ENCODE measurements at places on chromosomes 16 and 17. TPM values are rescaled to one million over a fixed set of nuclear protein-coding genes. Genes with fewer than 3 reads are reported as not detected.

DNA sequence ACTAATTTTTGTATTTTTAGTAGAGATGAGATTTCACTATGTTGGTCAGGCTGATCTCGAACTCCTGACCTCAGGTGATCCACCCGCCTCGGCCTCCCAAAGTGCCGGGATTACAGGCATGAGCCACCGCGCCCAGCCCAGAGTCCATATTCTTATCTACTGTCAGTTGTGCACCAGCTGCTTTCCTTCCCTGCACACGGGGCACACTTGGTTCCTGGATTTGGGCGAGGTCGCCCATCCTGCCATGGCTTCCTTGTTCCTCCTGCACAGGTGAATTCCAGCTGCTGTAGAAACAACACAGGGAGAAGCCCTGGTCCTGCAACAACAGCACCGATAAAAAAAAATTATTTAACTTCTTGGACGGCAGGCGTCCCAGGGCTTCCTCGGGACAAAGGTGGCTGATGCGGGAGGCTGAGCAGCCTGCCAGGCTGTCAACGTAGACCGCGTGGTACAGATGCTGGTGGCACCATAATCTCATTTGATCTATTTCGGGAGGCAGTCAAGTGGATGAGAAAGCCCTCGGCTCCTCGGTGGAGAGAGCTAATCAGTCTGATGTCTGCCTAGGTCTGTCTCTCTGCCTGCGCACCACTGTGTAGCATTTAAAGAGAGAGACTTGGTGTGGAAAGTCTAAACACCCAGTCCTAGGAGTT, 19.1 kb downstream of the RGS9 start:
- H3K27ac ChIP-seq, result peak overlapping the region; percentile 65
- no peaks in the 10 kb centered on the region for H3K27me3 ChIP-seq
- DNase-seq, result no peak

DNA sequence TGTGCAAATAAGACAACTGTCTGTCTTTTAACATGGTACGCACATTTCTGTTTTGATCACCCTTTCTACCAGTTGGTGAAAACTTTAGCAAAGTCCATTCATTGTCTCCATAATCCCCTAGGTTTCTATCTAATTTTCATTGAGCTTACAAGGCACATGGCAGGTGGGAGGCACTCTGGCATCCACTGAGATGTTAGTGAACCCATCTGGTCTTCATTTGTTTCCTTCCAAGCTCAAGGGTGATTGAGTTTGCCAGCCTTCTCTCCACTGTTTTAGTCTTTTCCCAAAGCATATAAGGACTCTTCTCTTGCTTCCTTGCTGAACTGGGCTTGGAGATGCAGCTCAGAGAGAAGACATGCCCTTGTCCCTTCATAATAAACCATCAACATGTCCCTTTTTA, 179.1 kb downstream of the CDH13 start:
- H3K27ac ChIP-seq, result no peak overlapping the region
- no peak overlapping the region for H3K4me3 ChIP-seq
- no peak for DNase-seq
- no peaks in the 10 kb centered on the region for H3K36me3 ChIP-seq

DNA sequence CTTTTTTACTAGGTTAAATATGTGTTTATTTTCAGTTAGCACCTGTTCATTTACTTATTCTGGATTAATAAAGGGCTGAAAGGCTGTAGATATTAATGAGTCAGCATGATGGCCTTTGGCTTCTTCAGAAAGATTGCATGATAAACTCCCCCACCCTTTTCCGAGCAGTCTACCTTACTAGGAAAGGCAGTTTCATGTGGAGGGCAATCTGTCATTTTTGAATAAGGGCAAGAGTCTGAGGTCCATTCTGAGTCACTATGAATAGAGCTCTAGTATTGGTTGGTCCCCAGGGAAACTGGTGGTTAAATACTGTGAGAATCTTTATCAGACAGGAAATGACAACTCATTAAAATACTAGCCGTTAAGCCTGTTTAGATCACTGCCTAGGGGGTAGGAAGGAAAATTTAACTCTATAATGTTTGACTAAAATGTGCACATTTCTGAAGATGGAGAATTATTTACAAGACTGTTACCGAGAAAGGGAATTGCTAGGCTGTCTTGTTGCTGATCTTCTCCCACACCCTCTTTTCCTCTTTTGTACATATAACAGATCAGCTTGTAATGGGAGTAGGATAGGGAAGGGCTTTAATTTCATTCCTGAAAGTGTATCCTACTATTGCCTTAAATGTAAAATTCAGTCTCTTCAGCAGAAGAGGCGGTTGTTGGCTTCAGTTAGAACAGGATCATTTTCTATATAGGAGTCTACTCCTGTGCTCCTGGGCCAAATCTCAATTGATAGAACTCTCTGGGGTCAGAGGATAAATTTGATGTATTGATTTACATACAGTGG, 63.3 kb downstream of the TUBD1 start:
- no peaks in the 10 kb centered on the region for H3K36me3 ChIP-seq
- no peaks in the 10 kb centered on the region for H3K27me3 ChIP-seq
- H3K4me3 ChIP-seq, result peak overlapping the region; percentile 37
- DNase-seq, result no peak

- no peaks in the 10 kb centered on the region for H3K36me3 ChIP-seq
- peak; percentile 81 for DNase-seq
- no peaks in the 10 kb centered on the region for H3K27me3 ChIP-seq
- H3K4me3 ChIP-seq, result no peak overlapping the region
- peaks cover 49% of the 10 kb centered on the region for H3K4me1 ChIP-seq
Observed at GRCh38 chr17:78315355-78316114, 44.3 kb downstream of the SOCS3 start.

DNA sequence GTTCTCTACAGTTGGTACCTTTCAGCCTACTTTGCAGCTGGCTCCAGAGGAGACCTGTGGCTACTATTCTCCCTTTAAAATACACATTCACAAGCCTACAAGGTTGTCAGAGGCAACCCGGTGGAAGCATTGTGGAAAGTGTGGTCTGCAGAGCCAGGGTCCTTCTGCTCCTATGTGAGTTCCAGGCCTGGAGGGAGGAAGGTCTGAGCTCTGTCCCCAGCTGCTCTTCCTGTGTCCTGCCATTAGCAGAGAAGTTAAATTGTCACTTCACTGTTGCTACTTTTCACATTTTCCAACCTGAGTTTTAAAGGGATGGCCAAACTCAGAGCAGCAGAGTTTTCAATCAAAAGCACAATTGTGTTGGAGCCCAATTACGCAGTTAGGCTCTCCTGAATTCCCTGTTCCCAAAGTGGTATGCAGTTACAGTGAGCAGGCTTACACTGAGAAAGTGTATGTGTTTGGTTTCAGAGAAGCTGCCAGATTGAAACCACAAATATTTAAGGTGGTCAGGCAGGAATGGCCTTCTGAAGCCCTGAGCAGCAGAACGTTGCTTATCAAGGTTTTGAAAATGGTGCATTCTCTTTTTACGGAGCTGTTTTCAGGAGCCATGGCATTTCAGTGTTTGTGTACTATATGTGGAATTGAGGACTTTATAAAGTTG, 25.0 kb downstream of the MAP3K3 start:
- DNase-seq, result no peak
- H3K27ac ChIP-seq, result no peak overlapping the region
- no peak overlapping the region for H3K4me3 ChIP-seq
- H3K27me3 ChIP-seq, result no peaks in the 10 kb centered on the region

DNA sequence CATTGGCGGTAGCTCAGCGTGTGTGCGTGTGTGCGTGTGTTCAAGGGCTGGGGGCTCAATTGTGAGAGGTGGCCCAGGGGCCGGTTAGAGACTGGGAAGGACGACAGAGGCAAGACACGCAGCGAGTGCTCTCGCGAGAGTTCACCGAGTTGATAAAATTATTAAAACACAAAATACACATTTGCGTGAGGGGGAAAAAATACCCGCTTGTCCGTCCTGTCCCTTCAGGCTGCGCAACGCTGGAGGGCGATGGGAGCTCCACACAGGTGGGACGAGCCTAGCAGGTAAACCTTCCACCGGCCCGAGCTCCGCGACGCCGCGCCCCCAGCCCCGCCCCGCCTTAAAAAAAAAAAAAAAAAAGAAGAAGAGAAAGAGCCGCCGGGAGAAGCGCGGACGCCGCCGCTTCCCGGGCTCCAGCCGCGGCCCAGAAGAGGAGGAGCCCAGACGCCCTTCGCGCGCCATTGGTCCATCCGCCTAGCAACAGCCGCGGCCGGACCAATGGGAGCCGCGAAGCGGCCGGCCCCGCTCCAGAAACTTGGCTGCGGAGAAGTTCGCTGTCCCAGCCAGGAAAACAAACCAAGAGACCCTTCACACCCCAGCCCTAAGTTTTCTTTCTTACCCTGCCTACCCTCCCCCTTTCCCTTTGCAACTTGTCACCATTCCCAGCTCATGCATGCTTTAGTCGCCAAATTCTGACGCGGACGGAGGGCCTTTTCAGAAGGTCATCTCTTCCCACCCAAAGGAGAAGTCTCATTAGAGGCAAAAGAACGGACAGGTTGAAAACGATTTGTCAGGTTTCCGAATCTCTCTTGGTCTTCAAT, 169.9 kb upstream of the MAF start:
- H3K4me1 ChIP-seq, result no peaks in the 10 kb centered on the region
- no peaks in the 10 kb centered on the region for H3K27me3 ChIP-seq
- peak overlapping the region; percentile 59 for H3K4me3 ChIP-seq
- peak overlapping the region; percentile 55 for H3K27ac ChIP-seq
- DNase-seq, result peak; percentile 94
- no peaks in the 10 kb centered on the region for H3K36me3 ChIP-seq

DNA sequence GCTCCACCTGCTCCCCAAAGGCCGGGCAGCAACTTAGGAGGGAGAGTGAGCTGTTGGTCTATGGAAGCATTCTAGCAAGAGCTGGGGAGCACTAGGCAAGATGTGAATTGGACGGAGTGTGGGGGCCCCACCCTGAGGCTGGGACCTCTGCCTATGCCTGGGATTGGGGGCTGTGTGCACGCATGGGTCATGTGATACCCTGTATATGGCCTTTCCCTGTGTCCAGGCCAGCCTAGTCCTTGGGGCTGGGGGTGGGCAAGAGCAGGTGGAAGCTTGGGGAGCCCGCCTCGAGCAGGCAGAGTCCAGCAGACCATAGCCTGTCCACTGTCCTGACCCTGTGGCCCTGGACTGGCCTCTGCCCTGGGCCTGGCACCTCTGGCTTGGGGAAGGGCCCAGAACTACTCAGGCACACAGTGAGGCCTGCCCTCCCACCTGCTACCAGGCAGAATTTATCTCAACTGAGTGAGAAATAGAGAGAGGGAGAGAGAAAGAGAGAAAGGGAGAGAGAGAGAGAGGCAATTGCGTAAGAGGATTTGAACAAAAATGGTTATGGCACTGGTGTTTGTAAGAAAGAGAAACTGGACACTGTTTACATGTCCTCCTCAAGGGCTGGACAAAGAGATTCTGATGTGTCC, 19.1 kb downstream of the PDP2 start:
- no peak for DNase-seq
- no peak overlapping the region for H3K4me3 ChIP-seq
- peaks cover 13% of the 10 kb centered on the region for H3K4me1 ChIP-seq
- peak overlapping the region; percentile 85 for H3K27ac ChIP-seq

DNA sequence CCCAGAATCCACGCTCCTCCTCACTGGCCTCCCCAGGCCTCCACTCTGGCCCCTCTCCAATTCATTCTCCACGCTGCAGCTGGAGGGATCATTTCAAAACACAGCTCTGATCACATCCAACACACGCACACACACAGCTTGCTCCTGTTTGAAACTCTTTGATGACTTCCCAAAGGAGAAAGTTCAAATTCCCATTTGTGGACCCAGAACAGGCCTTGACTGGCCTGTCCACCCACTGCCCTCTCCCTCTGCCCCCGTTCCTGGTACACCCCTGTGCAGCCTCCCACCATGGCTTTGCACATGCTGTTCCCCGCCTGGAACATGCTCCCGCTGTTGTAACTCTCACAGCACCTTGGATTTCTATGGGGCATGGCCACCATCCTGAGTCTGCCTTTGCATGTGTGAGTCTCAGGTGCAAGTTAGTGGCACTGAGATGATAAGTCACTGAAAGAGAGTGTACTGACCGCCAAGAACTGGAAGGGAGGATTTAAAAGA, 100.0 kb downstream of the GSG1L start:
- no peaks in the 10 kb centered on the region for H3K36me3 ChIP-seq
- no peak overlapping the region for H3K4me3 ChIP-seq
- no peaks in the 10 kb centered on the region for H3K4me1 ChIP-seq

GRCh38 chr17:10251212-10251948, 53.0 kb upstream of the GAS7 start:
- no peaks in the 10 kb centered on the region for H3K4me1 ChIP-seq
- no peak overlapping the region for H3K27ac ChIP-seq
- DNase-seq, result no peak
- H3K36me3 ChIP-seq, result no peaks in the 10 kb centered on the region

DNA sequence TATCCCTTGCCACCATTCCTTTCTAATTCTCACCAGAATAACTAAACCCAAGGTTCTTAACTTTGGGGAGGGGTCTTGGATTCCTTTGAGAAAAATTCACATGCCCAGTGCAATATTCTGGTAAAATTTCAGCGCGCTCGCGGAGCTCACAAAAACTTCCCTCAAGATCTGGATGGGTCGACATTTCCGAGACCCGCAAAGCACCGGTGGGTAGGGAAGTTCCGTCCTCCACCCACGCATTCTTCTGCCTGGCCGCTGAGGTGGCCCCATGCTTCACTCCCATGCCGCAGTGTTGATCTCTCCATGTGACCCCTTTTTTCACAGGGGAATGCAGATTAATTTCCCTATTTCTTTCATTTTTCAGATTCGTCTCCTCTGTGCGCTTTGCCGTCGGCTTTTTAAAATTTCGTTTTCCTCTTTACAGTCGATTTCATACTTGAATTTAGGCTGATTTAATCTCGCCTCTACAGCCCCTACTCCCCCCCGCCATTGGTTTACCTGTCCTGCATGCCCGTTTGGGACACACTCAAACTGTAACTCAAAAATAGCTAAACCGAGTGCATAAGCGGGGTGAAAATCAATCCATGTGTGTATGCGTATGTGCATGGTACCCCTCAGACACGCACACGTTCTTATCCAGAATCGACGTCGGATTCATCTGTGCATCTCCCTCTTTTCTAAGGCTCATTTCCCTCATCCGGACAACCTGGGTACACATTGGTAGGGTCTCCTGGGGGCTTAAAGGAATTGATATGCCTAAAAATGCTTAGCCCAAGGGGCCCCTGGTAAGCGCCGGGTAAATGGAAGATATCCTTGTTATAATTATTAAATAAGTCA, 1.4 kb upstream of the SP6 start:
- H3K27me3 ChIP-seq, result peaks cover 6% of the 10 kb centered on the region
- H3K4me1 ChIP-seq, result no peaks in the 10 kb centered on the region
- no peak for DNase-seq

DNA sequence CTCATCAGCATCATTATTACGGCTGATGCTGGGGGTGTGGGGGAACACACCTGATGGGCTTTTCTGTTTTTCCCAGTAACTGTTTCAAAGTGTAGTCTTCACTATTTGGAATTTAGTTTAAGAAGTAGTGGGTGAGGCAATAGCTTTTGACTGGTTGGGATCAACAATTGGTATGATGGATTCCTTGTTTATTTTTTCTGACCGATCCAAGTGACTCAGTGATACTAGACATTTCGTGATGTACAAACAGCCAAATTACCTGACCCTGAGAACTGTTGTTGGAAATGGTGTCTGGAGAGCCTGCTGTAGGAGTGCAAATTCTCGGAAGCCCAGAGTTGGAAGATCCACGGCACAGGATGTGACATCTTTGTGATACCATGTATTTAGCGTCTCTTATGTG, 204.2 kb downstream of the PRKCA start:
- no peak for DNase-seq
- no peak overlapping the region for H3K27ac ChIP-seq
- H3K4me3 ChIP-seq, result no peak overlapping the region
- H3K36me3 ChIP-seq, result no peaks in the 10 kb centered on the region
- no peaks in the 10 kb centered on the region for H3K4me1 ChIP-seq
- H3K27me3 ChIP-seq, result no peaks in the 10 kb centered on the region

Gene SMIM5
- not detected for total RNA-seq

Gene B3GNT9
- 4.0 TPM for total RNA-seq

Gene ADGRG3
- total RNA-seq, result 2.7 TPM

Measured in Peyer's patch (tissue), 4 donors.